ENCODE measurements at places on chromosomes 11 and 22. TPM values are rescaled to one million over a fixed set of nuclear protein-coding genes. Genes with fewer than 3 reads are reported as not detected.

DNA sequence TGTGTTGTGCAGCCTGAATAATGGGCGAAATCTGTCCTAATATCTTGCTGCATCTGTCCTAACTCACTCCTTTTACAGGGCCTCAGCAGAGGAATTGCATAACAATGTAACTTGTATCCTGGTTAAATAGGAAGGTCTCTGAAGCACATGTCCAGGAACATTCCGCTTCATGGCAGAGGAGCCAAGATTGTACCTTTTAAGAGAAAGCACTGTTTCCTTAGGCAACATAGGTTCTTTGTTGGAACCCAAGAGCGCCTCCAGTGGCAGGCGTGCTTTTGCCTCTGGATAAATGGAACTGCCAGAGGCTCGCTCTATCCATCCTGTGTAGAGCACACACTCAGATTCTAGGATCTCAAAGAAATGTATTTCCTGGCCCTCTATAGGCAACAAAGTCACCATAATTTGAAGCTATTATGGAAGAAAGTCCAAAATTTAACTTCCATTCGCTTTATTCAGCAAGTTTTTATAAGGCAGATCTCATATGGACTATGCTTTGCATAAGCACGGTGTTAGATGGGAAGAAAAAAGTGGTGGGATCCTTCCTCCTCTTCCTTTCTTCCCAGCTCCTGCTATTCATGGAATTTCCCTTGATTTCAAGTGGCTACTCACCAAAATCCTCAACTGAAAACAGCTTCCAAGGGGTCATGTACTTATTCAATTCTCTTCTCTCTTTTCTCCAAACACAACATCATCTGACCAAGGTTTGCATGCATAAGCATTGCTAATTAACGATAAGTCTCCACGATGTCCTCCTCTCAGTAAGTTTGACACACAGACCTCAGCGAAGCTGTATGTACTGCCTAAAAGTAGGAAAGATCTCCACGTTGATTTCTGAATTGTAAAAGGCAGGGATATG, at the start of gene BLID:
Gene BLID (minus strand): TSS at position 692 of the 856 bp plus-strand sequence. CDS start 293 bp downstream, at position 399.
- peak; percentile 91 for DNase-seq

DNA sequence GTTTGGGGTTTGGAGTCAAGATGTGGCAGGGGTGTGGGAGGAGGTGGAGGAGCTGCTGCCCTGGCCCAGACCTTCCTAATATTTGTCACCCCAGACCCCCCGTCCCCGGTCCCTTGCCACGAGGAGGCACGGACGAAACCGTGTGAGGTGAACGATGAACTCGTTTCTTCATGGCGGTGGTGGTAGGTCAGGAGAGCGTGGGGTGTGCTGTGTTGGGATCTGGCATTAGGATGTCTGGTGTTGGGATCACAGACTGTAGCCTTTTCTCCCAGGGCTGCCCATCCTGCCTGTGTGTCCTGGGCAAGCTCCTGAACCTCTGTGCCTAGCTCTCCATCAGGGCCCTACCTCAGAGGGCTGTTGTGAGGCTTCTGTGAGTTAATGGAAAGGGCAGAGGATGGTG, 8.4 kb downstream of the MAPK8IP2 start:
- no peak for DNase-seq

The SHANK2 gene
- total RNA-seq, result 0.21 TPM

DNA sequence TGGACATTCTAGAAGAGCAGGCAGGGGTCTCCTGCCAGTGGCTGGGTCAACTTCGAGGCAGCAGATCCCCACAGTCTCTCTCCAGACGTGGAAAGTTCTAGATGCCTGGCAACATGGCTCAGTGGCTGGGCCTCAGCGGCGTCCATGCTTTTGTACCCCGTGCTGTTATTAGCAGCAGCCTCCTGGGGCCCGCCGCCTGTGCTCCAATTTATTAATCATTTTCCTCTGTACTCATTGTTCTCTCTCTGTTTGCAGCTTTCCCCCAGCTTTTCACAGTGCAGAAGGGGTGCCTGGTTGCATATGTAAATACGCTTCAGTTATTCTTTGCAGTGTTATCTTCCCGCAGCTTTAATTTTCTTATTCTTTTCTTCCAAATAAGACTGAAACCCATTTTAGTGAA, 515.1 kb downstream of the TBC1D22A start:
- DNase-seq, result no peak

GRCh38 chr11:23370580-23371275, 510.5 kb upstream of the CCDC179 start:
- DNase-seq, result no peak

DNA sequence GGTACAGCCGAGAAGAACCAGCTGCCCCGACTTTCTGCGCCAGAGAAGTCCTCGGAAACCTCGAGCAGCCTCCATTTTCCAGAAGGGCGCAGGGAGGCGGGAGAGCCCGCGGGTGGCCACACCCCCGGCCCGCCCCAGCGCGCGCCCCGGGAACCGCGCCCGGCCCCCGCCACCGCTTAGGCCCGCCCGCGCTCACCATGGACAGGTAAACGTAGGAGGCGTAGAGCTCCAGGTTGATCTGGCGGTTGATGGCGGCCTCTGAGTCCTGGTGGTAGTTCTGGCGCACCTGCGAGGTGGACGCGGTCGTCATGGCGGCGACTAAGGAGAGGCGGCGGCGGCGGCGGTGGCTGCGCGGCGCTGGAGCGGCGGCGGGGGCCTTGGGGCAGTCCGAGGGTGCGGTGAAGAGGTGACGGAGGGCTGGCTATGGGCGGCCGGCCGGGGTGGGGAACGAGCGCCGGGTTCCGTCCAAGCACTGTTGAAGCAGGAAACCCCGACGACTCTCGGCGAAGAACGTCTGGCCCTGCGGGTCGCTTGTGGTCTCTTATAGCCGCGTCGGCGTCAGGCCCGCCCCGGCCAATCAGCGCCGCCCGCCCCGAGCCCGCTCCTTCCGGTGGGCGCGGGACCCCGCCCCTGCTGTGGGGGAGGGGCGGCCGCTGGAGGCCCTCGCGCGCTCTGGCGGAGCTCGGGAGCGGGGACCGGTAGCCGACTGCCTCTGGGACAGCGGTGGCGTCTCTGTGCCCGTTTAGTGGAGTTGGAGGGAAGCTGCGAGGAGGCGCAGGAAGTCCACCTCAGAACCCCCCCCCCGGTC, at the start of gene FTH1:
Gene FTH1 (minus strand): TSS at position 519 of the 808 bp plus-strand sequence. CDS start 209 bp downstream, at position 310.
- DNase-seq, result peak; percentile 90

- DNase-seq, result no peak
Observed at GRCh38 chr11:13438291-13438690, 24.7 kb downstream of the BTBD10 start.

DNA sequence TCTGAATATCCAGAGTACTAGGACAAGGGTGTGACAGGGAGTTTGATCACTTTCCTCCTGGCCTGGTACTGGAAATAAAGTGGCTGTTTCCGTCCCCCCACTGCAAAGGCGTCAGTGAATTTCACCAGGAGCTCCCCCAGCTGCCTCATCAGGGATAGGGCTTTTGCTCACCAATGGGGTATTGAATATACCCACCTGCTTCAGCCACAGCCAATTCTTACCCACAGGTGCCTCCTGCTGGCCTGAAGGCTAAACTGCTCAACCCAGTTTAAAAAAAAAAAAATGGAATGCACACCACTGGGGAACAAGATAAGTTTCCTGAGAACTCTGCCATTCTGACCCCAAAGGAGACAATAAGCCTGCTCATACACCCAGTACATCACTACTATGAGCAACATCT, 65.3 kb upstream of the MS4A8 start:
- DNase-seq, result peak; percentile 43

DNA sequence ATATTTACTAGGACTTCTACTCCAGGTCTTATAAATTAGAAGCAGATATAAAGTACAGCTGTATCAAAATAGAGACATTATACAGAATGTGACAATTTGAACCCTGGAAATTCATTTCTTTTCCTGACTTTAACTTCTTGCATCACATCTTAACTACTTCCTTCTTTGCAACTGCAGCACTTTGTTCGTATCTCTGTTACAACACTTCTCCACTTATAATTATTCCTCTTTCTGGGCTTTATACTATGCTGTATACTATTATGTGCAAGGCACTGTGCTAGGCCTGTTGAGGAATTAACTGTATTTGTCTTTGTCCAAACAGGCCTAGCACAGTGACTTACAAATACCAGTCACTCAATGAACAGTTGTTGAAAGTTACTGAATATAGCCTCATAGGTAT, 1.8 kb upstream of the SLC36A4 start:
- no peak for DNase-seq
